Activated CD8-positive, alpha-beta T cell treated with anti-CD3 and anti-CD28 coated beads, Interleukin-2, amount 10 ng/mL, durations not matched to agents 7 days and 5 days (primary cell): ENCODE measurements at places on chromosomes 3 and 15. TPM values are rescaled to one million over a fixed set of nuclear protein-coding genes. Genes with fewer than 3 reads are reported as not detected.

COL7A1 gene
- total RNA-seq = 1.2 TPM

CCDC9B gene
- 0.76 TPM for total RNA-seq

PLD1 gene
- total RNA-seq = 0.29 TPM

DNA sequence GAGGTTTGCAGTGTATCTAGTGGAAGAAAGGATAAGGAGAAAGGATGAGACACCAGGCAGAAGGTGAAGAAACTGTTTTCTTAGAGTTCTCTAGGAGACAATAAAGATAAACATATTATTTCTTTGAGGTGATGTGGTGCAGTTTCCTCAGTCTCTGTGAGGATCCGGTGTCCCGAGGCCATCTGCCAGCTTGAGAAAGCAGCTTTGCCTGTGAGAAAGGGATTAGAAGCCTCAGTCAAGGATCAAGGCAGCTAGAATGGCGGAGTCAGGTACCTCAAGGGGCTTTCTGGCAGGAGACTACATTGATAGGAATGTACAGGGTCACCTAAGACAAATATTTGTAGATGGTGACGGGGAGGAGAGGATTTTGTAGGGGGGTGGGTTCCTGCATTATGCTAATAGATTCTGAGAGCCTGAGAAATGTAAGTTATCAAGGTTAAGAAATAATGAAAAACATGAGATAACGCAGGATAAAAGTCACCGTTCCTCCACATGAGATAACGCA, 103.9 kb upstream of the MB21D2 start:
- H3K27me3 ChIP-seq = no peaks in the 10 kb centered on the region
- DNase-seq = no peak
- H3K36me3 ChIP-seq = no peaks in the 10 kb centered on the region
- H3K4me3 ChIP-seq = no peak overlapping the region
